ENCODE measurements at places on chromosomes 1 and 21. TPM values are rescaled to one million over a fixed set of nuclear protein-coding genes. Genes with fewer than 3 reads are reported as not detected.

- DNase-seq = no peak
Measured at GRCh38 chr21:22725436-22725835, 1727.2 kb downstream of the NCAM2 start.

Gene OR2T4
- not detected for total RNA-seq

Gene LAPTM5
- 34.9 TPM for total RNA-seq

DNA sequence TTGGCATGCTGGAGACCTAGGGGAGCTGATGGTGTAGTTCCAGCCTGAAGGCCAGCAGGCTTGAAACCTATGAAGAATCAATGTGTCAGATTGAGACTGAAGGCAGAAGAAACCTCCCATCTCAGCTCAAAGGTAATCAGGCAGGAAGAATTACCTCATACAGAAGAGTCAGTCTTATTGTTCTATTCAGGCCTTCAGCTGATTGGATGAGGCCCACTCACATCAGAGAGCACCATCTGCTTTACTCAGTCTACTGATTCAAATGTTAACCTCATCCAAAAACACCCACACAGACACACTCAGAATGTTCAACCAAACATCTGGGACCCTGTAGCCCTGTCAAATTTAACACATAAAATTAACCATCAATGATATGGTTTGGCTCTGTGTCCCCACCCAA, 13.7 kb upstream of the CCN1 start:
- DNase-seq = no peak

- DNase-seq = no peak
Measured at GRCh38 chr1:41110736-41111135, 89.2 kb upstream of the SLFNL1 start.

- DNase-seq = no peak
Measured at GRCh38 chr1:46199233-46199749, 1.1 kb upstream of the POMGNT1 start.

- no peak for DNase-seq
Measured at GRCh38 chr1:176604461-176604860, 141.5 kb downstream of the PAPPA2 start.

DNA sequence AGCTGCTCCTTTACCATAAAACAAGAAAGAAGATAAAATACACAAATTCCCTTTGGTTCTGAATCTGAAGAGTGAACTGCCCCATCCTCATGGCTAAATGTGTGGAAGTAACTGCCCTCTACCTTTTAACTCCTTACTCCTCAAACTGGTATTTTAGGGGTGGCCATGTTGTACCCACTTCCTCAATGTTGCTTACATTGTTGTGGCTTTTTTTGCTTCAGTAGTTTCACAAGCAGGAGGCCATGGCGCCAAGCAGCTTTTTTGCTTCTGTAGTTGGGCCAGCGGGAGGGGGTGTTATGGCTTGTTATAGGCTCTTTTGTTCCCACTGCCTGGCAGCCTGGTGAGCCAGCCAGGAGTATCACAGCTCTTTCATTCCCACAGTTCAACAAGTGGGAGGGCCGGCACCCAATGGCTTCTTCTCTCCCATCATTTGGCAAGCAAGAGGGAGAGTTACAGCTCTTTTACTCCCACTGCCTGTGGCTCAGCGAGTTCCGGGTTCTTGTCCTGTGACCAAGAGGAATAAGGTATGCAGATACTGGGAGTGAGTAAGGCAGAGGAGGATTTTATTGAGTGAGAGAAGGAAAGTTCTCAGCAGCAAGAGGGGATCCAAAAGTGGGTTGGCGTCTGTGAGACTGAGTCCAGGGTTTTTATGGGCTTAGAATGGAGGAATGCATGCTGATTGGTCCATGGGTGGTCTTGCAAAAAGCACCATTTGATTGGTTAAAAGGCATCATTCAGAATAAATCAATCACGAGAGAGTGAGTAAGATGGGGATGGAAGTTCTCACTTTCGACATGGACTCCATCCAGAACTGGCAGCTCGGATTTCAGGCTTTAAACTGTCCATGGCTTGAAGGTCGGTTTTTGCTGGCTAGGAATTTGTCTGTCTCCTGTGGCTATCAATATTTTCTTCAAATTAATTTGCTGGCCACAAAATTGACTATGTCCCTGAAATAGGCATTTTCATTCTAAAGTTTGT, 429.6 kb downstream of the HLX start:
- DNase-seq = no peak

Gene B3GALT5
- total RNA-seq = 5.4 TPM

Gene DPH2
- total RNA-seq = 45.4 TPM

Gene HCRTR1
- not detected for total RNA-seq

GRCh38 chr1:114756009-114756892, 1.5 kb downstream of the CSDE1 start:
- DNase-seq = no peak

Gene RGS13
- total RNA-seq = not detected

Gene CELA3A
- total RNA-seq = not detected

DNA sequence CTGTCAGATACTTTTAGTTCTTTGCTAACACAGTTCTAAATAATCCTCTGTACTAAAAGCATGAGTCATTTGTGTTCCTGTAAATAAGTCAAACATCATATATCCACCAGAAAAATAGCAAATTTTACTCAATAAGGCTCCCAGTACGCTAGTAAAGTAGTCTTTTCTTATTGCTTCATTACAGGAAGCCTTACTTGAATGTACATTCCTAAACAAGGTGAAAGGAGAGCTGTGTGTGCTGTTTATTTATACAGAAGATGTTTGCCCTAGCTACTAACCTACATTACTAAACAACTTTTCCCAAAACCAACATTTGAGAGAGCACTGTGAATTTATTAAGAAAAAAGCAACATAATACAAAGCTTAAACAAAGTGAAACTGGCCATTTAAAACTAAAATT, 52.0 kb downstream of the ZNHIT6 start:
- no peak for DNase-seq

DNA sequence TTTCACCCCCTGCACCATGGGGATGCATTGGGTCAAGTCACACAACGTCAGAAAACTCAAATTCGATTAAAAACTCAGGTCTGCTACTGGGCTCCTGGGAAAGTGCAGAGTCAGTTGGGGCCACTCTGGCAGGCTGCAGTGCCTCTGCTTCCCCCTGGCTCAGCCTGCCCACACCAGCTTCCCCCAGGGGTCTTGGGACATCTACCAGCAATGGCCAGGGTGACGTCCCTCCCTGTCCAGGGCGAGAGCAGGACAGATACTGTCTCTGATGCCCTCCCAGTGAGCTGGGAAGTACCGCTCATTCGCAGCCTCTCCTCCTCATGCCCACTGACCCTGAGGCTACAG, 106.2 kb upstream of the COL6A1 start:
- no peak for DNase-seq

Gene AQP10
- total RNA-seq = not detected

DNA sequence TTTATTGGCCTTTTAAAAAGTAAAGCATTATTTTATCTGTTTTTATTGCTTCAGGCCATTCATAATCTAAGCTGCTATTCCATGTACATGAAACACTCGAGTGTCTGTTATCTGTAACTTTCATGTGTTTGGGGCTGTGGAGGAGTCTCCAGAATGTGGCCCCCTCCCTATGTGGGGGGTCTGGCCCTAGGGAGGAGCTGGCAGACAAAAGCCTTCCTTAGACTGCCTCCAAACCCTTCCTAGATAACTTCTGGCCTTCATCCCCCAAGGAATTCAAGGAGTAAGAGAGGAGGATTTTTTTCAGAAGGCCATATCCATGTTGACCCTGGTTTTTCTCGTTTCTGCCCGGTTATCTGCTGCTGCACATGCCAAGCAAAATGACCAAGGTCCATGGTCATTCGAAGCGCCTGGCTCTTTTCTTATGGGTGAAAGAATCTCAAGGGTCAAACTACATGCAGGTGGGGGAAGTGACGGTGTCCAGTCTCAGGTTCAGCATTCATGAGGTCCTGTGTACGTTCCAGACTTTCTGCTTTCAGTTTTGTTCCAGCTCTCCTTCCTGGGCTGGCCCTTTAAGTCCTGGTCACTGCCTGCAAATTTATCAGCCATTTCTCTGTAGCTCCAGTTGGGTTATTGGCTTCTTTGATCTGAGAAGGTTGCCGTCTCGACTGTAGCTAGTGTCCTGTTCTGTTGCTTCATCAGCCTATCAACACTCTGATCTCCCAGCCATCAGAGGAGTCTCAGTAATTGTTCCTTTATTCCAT, 8.3 kb downstream of the TENT5C start:
- DNase-seq = no peak

Gene MARCKSL1
- total RNA-seq = 208 TPM

DNA sequence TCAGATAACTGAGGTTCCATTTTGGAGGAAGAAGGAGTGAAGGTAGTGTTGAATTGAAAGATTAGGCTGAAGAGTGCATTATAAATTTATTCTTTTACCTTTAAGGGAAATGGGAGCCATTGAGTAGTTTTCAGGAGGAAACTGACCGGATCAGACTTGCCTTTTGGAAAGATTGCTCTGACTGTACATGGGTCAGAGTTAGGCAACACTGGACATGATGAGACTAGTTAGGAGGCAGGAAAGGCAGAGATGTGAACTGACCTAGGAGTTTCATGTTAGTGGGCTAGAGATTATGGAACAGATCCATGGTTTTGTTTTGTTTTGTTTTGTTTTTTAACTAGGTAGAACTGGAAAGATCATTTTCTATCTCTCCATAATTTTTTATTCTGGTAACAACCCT, 78.2 kb downstream of the SNX7 start:
- DNase-seq = no peak

- no peak for DNase-seq
Measured at GRCh38 chr1:246651012-246651695, 73.1 kb upstream of the SCCPDH start.

Gene FCRL2
- total RNA-seq = not detected

GRCh38 chr1:30008998-30009657, 714.3 kb downstream of the MATN1 start:
- DNase-seq = no peak

Gene OR2T1
- not detected for total RNA-seq

Data from SJCRH30 (cell line).